Fibroblast of villous mesenchyme (primary cell): ENCODE measurements at places on chromosomes 3 and 15. TPM values are rescaled to one million over a fixed set of nuclear protein-coding genes. Genes with fewer than 3 reads are reported as not detected.

Gene MYRIP
- total RNA-seq = not detected in 2 replicates

Gene CHRD
- 1.7 and 3.5 TPM in 2 replicates for total RNA-seq

Gene CAMKV
- not detected in 2 replicates for total RNA-seq

DNA sequence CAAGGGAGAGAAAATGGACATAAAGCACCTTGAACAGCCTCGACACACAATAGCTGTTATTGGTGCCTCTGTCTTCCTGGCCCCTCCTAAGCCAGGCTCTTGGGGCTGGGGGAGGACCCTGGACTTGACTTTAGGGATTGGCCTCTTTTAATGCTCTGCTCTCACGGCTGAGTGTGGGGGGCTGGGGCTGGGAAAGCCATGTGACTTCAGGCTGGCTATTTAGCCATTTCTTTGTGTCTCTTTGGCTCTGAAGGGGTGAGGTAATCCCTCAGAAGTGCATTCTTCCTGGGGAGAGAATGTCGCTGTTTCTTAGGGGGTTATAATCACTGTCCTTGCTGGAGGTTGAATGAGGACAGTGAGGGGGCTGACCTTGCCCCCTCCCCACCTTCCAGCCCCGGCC, 26.2 kb downstream of the MAGEF1 start:
- DNase-seq = no peak

DNA sequence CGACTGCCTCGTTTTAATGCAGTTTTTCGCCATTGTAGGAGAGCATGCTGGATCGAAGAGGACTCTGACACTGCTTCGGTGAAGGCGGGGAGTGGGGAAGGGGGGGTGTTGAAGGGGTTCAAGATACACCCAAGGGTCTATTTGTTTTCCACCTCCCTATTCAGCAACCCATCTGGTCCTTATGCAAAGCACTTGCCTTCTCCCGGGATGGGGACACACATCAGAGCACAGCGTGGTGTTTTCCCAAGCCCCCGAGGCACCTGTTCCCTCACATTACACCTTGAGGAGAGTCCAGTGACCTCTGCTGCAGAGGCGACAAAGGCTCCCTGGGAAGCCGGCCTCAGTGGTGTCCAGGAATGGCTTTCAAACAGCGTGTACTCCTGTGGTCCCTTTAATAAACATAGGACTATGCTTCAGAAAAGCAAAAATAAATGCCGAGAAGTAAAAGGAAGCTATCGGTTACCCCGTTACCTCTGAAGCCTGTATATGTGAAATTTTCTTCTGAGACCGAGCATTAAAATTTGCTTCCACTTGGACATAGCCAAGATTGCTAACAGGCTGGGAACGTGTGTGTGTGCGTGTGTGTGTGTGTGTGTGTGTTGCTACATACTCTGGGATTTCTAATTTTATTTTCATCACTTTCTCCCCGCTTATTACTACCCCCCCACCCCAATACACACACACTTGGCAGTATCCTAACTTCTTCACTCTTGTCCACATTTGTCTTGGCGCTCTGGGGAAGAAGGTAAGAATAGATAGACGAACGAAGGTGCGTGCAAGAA, 53.2 kb downstream of the CCDC54 start:
- DNase-seq = peak; percentile 33

GRCh38 chr3:149221783-149222517, at the start of gene CP:
TSS of gene CP (minus strand) at chr3:149221829. CDS start at chr3:149221792, 37 bp downstream.
- DNase-seq = no peak

- peak; percentile 51 for DNase-seq
These were observed 345.4 kb downstream of the ERC2 start for GRCh38 chr3:56122911-56123310.

GRCh38 chr3:146813496-146813895, 208.3 kb upstream of the PLSCR5 start:
- DNase-seq = peak; percentile 67

DNA sequence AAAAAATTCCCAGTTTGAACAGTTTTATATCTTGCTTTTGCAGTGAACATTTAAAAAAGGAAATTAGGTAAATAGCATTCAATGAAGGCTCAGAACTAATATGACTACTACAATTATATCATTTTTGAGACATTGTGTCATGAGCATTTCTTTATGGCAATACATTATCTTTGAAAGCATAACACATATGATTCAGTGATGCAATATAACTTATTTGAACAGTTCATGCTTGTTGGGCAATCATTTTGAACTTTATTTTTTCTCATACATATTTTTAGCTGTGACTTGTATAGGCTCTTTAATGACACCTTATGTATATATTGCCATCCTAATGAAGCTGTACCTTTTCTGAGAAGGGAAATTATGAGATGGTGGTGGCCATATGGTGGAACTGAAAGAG, 828.6 kb upstream of the NR2F2 start:
- no peak for DNase-seq
